ENCODE measurements at places on chromosomes 2 and 18.

DNA sequence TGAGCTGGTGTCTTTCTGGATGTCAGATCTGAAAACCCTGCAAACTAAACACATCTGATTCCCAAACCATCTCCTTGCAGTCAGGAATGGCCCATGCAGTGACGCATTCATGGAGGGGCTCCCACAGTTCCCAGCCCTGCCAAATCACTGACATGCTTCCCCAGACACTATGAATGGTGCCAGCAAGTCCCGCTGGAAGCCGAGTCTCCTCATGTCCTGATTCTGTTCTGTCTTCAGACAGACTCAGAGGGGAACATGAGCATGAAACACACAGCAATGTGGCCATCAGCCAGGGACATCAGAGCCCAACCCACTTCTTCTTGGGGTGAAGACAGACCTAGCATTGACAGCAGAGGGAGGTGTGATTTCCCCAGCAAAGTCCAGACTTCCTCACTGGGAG, 83.7 kb downstream of the TTC32 start:
- DNase-seq, result no peak

DNA sequence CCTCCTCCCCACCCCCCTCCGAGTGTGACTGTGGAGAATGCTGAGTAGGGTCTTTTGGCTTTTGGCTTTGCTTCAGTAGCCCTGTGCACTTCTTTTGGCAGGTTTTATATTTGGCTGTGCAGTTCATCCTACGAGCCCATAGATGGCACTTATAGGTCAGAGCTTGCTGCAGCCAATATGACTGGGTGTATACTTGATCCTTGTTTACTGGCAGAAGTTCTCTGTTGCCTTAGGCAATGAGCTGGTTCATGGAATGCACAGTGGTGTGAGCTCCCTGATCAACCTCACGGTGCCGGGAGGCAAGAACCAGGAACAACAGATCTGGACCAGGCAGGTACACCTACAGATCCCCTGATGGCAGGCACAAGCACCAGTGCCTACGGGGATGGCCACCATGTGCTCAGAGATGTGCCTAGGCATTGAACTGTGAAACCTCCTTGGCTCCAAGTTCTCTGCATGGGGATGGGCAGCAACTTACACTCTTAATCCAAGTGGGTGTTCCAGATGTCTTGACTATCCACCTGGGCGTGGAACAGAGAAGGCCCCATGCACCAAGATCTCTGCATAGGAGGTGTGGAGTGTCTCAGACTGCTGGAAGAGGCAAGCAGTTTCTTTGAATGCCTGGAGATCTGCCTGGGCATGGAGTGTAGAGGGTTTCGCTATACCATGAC, 190.4 kb downstream of the KIAA1328 start:
- no peak for DNase-seq

DNA sequence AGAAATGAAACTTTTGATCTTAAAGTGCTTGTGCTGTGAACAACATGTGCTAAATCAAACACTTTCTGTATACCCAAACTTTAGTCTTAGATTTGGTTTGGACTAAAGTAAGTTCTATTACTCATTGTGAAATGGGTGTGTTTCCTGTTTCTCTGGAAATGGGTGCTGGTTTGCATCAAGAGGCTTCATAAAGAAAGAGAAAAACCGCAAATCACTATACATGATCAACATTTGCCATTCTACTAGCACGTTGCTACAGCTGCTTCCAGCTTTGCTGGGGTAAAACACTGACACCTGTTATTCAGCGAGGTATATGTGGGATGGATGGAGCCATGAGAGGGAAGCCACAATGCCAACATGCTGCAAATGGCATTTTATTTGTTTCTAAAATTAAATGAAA, 547.0 kb upstream of the ACVR2A start:
- DNase-seq, result no peak

GRCh38 chr2:223537651-223538601, 64.2 kb downstream of the SCG2 start:
- DNase-seq, result no peak

GRCh38 chr2:36748166-36748565, 51.7 kb downstream of the VIT start:
- no peak for DNase-seq

- no peak for DNase-seq
These were observed 3.9 kb downstream of the CTLA4 start for GRCh38 chr2:203871371-203871983.

DNA sequence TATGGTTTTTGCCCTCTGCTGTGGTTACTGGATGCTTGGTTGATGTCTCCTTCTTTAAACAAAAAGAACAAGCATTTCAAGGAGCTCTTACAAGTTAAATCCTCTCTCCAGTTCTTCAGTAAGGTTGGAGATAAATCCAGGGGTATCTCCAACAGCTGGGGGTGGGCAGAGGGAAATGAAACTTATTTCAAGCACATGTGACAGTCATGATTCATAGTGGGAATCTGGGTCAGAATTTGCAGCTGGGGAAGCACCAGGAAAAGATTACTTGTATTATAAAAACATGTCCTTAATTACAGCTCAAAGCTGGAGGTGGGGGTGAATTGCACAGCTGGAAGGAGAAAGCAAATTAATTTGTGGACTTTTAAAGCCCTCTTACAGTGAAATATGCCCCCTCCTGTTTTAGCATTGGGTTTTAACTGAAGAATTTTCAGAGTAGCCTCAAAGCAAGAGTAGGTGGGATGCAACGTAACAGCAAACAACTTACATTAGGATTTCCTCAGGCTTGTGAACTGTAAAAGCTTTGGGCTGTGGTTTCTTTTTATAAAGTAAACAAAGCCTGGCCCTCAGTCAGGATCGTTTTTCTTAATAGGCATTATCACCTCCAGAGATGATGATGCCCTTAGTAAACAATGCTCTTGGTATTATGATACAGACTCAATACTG, 596.4 kb downstream of the NYAP2 start:
- DNase-seq, result no peak

GRCh38 chr2:239351687-239352086, 49.1 kb downstream of the HDAC4 start:
- no peak for DNase-seq

GRCh38 chr2:178074123-178075005, 1.8 kb upstream of the PDE11A start:
- DNase-seq, result no peak

DNA sequence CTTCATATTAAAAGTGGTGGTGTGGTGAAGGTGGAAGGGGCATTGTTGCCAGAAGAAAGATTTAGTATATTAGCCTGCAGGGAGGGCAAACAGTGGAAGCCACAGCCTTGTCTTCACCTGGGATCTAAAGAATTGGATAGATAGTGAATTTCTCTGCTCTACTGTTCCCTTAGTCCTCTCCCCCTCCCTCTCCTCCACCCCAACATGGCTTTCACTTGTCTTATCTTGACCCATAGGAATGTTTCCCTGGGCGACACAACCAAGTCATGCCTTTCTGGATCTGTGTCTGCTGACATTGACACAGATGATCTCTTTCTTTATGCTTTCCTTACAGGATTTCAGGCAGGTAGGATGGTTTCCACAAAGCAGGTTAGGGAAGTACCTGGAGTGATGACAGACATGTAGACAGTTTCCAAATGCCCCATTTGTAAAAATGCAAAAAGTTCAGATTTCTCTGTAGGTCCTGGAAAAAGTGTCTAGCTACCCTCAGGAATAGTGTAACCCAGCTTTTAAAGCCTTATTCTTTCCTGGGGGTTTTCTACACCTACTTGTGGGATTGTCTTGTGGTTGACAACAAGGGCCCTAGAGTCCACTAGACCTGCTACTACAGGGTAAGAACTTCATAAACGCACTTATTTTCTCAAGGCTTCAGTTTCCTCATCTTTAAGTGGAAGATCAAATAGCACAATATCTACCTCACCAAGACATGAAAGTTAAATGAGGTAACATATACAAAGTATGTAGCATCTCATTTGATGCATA, 184.2 kb upstream of the SP5 start:
- DNase-seq, result no peak

- no peak for DNase-seq
These were observed 11.6 kb upstream of the CPS1 start for GRCh38 chr2:210544831-210545230.

All from T47D (cell line).